T-helper 2 cell treated with Interferon-gamma antibody and Interleukin-4, amounts not matched to agents 5 μg/mL and 100 μg/mL, for 36 hours (primary cell): ENCODE measurements at places on chromosomes 13 and 19.

- DNase-seq: no peak
Observed at GRCh38 chr13:101706651-101707050, 254.2 kb downstream of the ITGBL1 start.

- no peak for DNase-seq
Observed at GRCh38 chr13:20482787-20483186, 42.9 kb downstream of the CRYL1 start.

- DNase-seq: no peak
Observed at GRCh38 chr19:55306712-55307111, 18.4 kb downstream of the TMEM150B start.

GRCh38 chr19:16417660-16418596 lies 53.8 kb downstream of the EPS15L1 start:
- DNase-seq: peak; percentile 40

GRCh38 chr13:51317262-51317661 lies 22.2 kb upstream of the SERPINE3 start:
- no peak for DNase-seq

DNA sequence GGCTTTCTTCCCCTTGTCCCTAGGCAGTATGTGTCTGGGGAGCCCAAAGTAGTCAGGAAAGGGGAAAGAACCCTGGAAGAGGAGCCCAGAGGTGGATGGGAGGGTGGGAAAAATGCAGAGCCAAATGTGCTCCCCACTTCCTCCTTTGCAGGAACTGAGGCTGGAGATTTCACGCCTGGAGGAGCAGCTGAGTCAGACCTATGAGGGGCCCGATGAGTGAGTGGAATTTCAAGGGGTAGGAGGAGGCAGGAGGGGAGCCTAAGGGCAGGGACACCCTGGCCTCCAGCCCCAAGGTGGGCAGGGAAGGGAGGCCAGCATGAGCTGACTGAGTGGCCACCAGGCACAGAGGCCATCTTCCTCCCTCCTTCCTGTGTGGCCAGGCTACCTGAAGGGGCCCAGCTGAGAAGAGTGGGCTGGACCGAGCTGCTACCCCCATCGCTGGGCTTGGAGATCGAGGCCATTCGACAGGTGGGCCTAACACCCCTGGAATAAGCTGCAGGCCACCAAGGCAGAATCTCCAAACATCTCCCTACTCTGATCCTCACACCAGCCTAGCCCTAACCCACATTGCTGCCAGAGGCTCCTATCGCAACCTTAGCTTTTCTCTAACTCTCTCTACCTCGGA lies 14.3 kb downstream of the PTH2 start:
- DNase-seq: no peak

GRCh38 chr13:24068472-24068871 lies 92.0 kb upstream of the SPATA13 start:
- no peak for DNase-seq

DNA sequence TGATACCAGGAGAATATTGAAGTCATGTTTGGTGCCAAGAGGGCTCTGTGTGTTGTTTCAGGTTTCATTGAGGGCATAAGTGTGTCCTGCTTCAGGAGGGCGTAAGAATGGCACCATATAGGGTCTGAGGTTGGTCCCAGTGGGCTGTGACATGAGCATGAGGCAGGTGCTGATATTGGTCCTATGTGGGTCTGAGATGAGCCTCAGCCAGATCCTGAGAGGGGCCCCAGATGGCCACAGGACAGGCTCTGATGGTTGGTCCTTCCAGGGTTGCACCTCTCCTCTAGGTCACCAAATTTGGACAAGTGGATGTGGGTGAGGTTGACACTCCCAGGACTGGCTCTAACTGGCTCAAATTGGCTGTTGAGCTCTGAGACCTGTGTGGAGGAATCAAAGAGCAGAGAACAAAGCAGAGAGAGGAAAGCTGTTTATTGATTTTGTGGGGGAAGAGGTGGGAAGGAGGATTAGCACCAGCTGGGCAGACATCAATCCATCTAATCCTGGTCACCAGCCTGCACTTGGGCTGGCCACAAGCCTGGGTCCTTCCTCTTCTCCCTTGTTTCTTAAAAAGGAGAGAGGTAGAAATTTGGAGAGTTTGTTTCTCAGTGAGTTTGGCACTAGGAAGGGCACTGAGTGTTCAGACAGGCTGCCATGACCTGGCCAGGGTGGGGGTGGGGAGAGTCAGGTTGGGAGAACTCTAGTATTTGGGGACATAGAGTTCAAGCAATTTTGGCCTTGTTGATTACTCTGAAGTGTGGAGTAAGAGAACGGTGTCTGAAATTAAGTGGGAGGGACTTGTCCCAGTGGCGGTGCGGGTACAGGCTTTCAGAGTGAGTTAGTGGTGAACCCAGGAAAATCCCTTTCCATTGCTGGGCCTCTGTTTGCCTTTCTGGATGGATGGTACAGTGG lies 38.7 kb downstream of the CYP2B6 start:
- DNase-seq: no peak

DNA sequence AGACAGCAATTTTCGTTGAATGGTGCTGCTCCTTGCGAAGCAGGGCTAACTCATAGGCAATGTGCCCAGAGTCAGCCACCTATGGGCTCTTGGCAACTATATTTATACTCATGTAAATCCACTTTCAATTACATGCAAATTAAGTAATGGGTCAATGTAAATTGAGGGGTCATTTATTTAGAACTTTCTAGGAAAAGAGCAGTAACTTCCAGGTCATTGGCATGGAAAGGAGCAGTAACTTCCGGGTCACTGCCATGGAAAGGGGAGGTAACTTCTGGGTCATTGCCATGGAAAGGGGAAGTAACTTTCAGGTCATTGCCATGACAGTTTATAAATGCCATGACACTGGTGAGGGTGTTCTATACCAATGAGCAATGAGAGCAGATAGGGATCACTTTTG lies 11.6 kb downstream of the KLK4 start:
- no peak for DNase-seq

DNA sequence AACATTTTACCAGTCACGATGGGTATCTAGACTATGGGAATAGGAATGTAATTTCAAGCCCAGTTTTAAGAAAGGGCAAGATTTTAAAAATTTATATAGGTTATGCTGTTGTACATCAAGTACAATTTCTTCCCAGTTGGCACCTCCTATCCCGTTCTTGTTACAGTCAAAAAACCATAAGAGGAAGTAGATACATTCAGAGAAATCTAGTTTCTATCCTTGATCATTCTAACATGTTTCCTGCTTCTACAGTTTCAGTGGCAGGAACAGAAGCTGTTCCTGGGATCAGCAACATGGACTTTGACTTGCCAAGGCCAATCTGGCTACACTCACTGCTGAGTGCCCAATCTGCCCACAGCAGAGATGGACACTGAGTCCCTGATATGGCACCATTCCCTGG lies 14.7 kb upstream of the FPR3 start:
- DNase-seq: no peak

DNA sequence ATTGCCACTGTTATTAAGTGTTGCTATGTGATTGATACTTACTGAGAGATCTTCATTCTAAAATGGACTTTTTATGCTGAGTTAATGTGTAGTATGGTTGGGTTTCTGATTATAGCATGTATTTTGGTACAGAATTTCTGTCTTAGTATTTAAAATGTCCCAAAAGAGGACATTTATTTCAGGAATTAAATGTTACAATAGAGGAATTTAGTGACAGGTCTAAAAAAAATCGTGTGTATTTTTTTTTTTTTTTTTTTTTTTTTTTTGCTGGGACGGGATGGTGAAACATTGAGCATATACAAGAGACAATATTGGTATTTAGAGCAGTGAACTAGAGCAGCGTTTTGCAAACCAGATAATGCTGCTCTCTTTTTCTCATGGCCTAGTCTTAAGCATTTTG lies 27.9 kb downstream of the URI1 start:
- DNase-seq: no peak

DNA sequence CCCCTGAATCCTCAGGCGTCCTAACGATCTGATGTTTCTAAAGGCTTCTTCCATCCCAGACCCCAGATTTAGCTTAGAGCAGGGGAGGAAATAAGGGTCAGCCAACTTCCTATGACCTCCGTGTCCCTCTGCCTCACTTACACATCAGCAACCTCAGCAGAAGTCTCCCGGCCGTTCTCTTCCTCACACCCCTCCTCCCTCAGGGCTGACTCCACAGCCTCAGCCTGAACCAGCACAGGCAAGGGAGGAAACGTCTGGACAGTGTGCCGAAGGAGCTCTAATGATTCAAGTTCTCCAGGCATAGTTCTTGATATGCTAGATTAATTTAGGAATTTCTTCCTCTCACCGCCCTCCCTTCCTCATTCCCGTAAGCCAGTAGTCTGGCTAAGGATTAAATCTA lies 121.4 kb downstream of the NUFIP1 start:
- no peak for DNase-seq

GRCh38 chr19:13060233-13060963 lies 42.3 kb downstream of the LYL1 start:
- DNase-seq: no peak

DNA sequence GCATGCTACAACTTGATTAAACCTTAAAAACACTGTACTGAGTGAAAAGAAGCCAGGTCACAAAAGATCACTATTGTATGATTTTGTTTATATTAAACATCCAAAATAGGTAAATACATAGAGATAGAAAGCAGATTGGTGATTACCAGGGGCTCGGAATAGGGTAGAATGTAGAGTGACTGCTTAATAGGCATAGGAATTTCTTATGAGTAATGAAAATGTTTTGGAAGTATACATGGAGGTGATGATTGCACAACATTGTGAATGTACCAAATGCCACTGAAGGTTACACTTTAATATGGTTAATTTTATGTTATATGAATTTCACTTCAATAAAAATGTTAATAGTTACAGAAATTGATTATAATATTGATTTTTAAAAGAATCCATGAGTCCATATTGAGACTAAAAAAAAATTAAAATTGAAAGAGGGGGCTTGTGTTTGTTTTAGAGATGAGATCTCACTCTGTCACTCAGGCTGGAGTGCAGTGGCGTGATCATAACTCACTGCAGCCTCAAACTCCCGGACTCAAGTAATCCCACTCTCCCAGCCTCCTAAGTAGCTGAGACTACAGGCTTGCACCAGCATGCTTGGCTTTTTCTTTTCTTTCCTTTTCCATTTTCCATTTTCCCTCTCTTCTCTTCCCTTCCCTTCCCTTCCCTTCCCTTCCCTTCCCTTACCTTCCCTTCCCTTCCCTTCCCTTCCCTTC lies 85.1 kb downstream of the FNDC3A start:
- DNase-seq: no peak

DNA sequence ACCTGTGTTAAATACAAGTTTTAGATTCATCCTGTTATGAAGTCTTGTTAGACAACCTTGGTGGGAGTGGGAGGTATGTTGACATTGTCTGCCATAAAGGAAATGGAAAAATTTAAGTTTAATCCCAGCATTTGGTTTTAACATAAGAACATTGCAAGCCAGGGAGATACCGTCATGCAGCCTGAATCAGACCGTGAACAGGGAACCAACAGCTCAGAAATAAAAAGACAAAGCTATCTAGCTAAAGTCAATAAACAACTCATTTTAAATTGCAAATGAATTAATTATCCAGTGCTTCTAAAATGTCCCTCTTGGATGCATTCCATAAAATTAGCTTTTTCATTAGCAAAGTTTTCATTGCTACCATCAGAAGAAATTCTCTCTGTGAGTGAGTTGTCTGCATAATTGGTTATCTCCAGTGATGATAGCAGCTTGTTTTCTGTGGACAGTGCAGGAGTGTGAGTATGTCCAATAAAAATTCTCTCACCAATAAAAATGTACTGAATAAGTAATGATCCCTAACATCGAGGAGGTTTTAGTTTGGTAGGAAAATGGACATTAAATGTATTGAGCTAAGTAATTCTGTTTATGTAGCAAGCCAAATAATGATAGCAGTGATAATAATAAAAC lies 170.6 kb upstream of the TMTC4 start:
- no peak for DNase-seq

GRCh38 chr19:43636121-43636683 lies 3.4 kb downstream of the CADM4 start:
- DNase-seq: no peak

GRCh38 chr19:3642987-3643673 lies 16.5 kb upstream of the CACTIN start:
- DNase-seq: no peak

GRCh38 chr13:104757712-104758111 lies 1691.5 kb upstream of the SLC10A2 start:
- no peak for DNase-seq

DNA sequence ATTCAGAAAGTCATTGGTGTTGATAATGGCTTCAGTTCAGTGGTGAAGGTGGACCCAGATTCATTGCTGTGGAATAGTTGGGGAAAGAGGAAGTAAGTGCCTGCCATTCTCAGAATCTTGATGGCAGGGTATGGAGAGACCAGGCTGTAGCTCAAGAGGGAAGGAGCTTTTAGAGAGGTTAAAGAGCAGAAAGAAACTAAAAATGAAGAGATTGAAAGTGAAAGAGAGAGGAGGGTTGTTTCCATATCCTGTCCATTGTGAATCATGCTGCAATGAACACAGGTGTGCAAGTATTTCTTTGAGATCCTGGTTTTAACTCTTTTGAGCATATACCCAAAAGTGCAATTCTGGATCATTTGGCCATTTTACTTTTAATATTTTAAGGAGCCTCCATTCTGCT lies 12.5 kb downstream of the GJB6 start:
- no peak for DNase-seq

DNA sequence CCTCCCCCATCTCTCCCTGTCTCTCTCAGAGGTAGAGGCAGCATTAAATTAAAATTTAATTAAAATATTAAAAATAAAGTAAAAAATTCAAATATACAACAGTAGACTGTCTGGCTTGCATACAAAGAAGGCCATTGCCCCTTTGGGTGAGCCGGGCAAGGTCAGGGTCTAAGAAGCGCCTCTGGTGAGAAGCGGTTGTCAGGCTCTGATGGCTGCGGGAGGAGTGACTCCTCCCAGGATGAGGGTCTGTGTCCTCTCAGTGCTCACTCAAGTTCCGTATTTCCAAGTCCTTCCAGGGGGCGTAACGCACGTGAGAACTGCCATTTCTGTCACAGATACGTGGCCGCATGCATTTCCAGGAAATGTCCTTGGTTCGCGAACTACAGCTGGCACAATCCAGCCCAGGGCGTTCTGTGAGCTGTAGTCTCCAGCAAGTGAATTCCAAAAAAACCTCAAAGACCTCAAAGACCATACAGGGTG lies 737 bp upstream of the ZNF181 start:
- no peak for DNase-seq

GRCh38 chr13:79340490-79340889 lies 65.6 kb downstream of the RBM26 start:
- DNase-seq: no peak

- no peak for DNase-seq
Observed at GRCh38 chr19:47363758-47364531, 14.8 kb downstream of the DHX34 start.

DNA sequence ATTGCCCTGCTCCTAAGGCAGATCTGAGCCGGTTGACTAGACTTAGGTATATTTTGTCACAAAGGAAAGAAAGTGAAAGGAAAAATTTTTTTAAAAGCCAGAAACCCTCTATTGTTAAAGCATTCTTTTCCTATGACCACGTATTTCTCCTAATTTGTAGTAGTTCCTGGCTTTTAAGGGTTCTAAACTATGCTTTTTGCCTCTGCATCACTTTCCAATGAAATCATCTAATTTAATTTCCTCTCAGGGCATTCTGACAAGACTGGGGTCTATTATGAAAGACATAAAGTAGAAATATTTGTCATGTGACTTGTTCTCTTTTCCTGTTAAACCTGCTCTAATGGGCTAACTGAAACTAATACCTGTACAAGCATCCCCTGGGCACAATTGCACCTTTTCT lies 233.0 kb upstream of the PRR20A start:
- DNase-seq: no peak

GRCh38 chr19:45172173-45172572 lies 5.9 kb downstream of the TRAPPC6A start:
- DNase-seq: no peak
